ENCODE measurements at places on chromosomes 3 and 15.
A peak's percentile ranks its signal among the peaks of the same experiment; 100 is the strongest.

GRCh38 chr3:170201527-170201926 is 20.0 kb upstream of the PHC3 start:
- no peak for DNase-seq

- no peak for DNase-seq
These were observed 160.9 kb downstream of the EDEM1 start for GRCh38 chr3:5348229-5348902.

GRCh38 chr3:49706456-49707112 is 12.9 kb downstream of the AMIGO3 start:
- DNase-seq: no peak

DNA sequence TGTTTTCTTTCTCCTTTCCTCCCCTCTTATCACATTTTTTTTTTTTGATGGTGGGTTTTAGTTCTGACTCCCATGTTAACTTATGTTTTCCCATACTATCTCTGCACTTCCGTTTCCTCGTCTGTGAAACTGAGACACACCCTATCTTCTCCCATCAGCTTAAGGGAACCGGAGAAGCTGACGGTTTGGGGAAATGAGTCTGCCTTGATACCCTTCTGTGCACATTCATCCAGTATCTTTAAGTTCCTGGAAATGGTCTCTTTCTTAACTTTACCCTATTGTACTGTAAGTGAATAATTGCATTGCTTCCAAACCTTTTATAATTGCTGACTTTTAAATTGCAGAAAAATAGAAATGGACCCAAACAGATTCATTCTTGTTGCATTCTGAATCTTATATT is 26.2 kb upstream of the CFAP161 start:
- DNase-seq: no peak

GRCh38 chr3:124784686-124785382 is 54.6 kb downstream of the UMPS start:
- peak; percentile 23 for DNase-seq

GRCh38 chr3:160771811-160772459 is 15.9 kb downstream of the PPM1L start:
- no peak for DNase-seq

- DNase-seq: no peak
These were observed 55.5 kb upstream of the GNB4 start for GRCh38 chr3:179506792-179507191.

GRCh38 chr3:129058441-129059200 is 2.0 kb upstream of the GP9 start:
- DNase-seq: no peak

- no peak for DNase-seq
These were observed 8.8 kb upstream of the CYP11A1 start for GRCh38 chr15:74376226-74376625.

DNA sequence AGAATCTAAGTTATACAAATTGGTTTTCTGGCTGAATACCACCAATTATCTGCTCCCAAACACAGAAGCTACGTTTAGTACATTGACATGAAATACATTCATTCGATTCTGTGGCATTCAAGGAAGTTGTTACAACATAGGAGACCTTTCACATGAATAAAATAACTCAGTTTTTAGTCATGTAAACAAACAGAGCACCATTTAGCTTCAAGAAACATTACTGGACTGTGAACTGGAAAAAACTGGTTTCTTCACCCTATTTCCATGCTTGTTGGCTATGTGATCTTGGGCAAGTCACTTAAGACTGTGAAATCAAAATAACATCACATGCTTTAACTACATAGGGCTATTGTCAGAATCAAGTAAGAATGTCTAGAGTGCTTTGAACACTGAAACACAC is 46.2 kb downstream of the NRG4 start:
- no peak for DNase-seq

DNA sequence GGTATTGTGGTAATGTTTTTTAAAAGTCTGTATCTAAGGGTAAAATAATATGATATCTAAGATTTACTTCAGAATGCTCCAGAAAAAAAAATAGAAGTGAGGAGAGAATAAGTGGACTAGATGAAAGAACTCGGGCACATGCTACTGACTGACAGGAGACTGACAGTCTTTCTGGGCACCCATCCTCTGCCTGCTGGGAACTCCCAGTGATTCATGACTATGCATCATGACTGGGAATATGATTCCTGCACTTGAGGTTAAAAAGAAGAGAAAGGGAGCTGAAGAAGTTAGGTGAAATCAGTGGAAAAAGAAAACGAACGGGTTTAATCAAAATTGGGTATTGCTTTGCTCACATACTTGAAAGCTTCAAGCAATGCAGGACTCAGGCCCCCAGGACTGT is 35.7 kb upstream of the SPSB4 start:
- no peak for DNase-seq

GRCh38 chr3:13341229-13341905 is 78.8 kb downstream of the NUP210 start:
- no peak for DNase-seq

DNA sequence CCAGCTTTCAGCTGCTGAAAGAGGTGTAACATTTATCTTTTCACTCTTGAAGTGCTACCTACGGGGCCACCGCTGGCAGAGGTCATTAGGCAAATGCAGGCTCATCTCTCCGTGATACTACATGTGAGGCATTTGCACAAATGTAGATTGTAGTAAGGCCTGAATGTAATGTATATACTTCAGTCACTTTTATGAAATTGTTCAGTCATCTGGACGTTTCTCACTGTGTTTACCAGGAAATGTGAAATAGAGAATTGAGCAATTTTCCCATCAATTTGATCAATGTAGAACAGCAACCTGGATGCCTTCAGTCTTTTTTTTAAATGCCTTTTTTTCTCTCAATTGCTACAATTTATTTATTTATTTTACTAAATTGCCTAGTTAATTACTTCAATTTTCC is 368.3 kb upstream of the AZI2 start:
- no peak for DNase-seq

GRCh38 chr15:74387621-74388362 is 20.3 kb upstream of the CYP11A1 start:
- DNase-seq: no peak

DNA sequence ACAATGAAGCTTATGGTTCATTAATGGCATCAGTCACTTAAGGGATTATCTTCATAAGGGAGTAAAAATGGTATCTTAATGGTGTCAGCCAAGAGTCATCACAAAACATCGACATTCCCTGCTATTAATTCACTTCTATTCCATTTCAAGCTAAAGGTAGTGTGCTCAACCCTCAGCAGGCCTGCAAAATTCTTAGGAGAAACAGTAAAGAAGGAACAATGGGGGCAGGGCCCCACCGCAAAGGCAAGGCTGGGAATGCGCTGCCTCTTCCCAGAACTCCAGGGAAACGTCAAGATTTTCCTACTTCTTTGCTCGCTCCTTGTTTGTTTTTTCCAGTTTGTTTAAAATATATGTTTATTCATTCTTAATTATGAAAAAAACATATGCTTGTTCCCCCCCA is 187.3 kb upstream of the TSC22D2 start:
- DNase-seq: no peak

GRCh38 chr15:36944442-36944841 is 155.9 kb downstream of the MEIS2 start:
- DNase-seq: no peak

GRCh38 chr15:28002867-28003266 is 96.2 kb downstream of the OCA2 start:
- DNase-seq: no peak

- DNase-seq: no peak
These were observed 7.2 kb upstream of the MUC13 start for GRCh38 chr3:124941771-124942170.

DNA sequence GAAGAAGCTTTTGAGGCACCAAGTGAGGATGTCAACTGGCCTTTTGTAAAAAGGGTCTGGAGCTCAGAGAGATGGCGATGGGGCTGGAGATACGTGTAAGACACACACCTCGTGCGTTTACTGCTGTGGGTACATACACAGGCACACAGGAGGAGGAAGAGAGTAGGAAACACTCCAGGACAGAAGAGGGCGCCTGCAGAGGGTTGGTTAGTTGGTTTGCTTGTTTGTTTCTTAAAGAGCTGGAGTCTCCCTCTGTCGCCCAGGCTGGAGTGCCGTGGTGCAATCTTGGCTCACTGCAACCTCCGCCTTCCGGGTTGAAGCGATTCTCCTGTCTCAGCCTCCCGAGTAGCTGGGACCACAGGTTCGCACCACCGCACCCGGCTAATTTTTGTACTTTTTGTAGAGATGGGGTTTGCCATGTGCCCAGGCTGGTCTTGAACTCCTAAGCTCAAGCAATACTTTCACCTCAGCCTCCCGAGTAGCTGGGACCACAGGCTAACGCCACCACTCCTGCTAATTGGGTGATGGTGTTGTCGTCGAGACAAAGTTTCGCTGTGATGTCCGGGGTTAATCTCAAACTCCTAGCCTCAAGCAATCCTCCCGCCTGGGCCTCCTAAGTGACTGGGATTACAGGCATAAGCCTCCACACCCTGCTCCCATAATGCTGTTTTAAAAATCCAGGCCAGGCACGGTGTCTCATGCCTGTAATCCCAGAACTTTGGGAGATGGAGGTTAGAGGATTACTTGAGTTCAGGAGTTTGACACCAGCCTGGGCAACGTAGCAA is 1.3 kb upstream of the PRR20G start:
- peak; percentile 10 for DNase-seq

DNA sequence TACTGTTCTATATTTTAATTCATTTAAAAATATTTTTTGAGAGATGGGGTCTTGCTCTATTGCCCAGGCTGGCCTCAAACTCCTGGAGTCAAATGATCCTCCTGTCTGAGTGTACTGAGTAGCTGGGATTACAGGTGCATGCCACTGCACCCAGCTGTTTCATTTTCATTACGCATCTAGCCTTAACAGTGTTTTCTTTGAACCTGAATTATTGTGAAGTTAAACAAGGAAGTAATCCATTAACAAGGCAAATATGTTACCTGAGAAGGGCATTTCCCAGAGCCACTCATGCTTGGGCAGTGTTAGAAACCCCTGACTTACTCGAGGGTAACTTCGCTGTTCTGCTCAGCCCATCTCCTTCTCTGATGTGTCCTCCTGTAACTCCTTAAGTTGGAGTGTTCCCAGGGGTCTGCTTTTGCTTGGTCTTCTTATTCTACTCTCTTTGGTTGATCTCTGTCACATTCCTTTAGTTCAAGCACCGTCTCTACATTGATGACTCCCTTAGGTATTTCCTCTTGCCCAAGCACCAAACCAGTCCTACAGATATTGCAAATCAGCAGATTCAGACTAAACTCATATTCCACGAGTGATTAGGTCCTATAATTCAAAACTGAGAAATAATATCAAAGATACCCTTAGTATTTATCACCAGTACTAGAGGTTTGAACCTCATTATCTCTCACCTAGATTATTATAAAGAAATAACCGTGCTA is 107.9 kb downstream of the STAC start:
- DNase-seq: no peak

DNA sequence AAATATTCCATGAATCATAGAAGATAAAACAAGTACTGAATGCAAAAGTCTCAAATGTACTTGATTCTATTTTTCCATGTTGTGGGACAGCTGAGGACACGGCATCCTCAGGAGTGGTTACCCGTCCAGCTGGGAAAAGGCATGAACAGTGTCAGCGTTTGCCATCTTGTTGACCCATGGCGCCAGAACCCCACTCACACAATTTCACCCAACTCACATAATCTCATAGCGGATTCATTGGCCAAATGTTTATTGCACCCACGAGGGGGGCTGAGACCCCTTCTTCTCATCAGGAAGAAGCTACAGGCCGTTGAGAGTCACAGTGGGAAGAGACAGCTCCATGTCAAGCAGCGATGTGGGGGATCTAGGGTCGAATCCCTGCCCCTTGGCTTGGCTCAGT is 72.9 kb downstream of the OCA2 start:
- no peak for DNase-seq

GRCh38 chr3:56342475-56342874 is 125.8 kb downstream of the ERC2 start:
- no peak for DNase-seq

- no peak for DNase-seq
These were observed 2.7 kb upstream of the KNSTRN start for GRCh38 chr15:40379853-40380252.

GRCh38 chr15:74261685-74262084 is 25.6 kb downstream of the CCDC33 start:
- no peak for DNase-seq

DNA sequence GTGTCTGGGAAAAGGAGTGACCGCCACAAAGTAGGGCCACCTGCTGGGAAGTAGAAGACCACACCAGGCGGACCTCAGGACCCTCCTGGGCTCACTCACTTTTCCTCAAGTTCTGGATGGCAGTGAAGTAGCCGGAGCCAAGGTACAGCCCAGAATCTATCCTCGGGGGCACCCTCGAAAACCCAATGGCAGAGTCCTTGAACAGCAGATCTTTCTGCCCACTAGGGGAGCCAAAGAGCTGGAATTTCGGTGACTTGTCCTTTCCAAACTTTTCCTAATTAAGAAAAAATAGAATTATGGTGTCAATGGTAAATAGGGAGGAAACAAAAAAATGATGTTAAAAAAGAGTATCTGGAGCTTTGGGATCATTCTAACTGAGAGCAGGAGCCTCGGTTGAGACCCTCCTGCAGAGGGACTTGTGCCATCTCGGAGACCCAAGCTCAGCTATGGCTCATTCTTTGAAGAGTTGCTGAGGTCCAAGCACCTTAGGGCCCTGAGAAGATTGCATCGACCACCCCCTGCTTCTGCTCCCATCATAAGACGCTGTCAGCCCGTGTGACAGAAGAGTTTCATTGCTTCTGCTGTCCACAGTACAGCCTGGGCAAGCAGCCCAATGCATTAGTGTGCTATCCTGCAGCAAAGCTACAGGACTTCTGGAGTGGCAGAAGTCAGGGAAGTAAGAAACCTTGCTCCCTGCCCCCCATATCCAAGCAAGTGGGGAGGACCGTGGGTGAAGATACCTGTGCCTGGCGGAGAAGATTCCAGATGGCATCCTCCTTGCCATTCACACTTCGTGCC is 14.8 kb downstream of the LTF start:
- no peak for DNase-seq

DNA sequence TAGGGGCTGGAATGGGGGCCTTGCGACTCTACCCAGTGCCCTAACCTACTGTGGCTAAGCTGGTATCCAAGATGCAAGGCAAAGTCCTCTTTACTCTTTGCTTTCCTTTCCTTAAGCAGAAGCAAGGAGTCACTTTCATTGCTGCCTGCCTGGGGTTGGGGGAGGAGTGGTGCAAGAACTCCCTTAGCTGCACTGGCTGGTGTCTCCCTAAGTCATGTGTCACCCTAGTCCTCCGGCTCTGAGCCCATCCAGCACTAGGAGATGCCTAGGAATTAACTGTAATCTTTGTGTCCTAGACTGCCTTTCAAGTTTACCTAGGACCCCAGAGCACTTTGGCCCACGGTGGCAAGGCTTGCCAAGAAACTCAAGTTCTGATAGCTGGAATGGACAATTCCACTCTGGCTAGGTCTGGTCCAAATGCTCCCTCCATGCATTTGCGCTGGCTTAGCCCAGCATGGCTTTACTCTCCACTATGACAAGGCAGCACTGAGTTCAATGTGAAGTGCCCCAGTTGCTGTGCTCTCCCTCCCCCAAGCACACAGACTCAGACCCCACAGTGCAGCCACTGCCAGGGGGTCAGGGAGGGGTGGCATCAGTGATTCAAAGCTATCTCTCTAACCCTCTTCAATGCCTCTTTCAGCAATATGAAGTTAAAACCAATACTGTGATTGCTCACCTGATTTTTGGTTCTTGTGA is 58.7 kb downstream of the ESYT3 start:
- no peak for DNase-seq

Measured in activated CD4-positive, alpha-beta T cell treated with anti-CD3 and anti-CD28 coated beads, Interleukin-2, amount 50 U/mL, for 16 hours (primary cell).